Naive thymus-derived CD8-positive, alpha-beta T cell (primary cell): ENCODE measurements at places on chromosomes 4 and X.
A peak's percentile ranks its signal among the peaks of the same experiment; 100 is the strongest.

DNA sequence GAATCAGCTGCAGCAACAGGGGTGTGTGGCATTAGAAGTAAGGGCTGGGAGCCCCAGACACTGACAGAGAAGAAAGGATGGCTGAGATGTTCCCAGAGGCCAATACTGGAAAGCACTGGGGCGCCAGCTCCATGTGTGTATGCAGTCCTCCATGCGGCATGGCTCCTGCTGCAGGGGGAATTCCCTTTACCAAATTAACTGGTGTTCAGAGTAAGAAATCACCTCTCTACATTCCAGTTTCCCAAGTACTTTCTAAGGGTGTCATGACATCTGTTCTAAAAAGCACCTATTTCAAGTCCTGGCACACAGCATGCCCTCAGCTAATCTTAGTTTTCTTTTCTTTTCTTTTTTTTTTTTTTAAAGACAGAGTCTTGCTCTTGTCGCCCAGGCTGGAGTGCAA is 98.0 kb downstream of the MAML3 start:
- DNase-seq = no peak

DNA sequence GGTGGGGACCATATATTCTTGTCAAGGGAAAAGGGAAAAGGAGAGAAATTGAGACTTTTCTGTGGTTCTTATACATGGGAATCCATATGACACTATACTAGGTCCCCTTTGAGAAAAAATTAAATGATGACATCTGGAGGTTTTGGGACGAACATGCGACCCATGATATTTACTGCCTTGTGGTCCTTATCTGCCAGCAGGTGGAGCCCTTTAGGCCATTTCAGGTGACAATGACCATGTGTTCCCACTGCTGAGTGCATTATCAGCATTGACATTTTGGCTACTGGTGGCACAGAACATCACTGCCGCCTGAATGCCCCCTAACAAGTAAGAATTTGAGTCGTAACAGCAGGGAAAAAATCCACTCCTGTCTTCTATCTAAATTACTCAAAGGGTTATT is 843.4 kb downstream of the FSTL5 start:
- DNase-seq = no peak

DNA sequence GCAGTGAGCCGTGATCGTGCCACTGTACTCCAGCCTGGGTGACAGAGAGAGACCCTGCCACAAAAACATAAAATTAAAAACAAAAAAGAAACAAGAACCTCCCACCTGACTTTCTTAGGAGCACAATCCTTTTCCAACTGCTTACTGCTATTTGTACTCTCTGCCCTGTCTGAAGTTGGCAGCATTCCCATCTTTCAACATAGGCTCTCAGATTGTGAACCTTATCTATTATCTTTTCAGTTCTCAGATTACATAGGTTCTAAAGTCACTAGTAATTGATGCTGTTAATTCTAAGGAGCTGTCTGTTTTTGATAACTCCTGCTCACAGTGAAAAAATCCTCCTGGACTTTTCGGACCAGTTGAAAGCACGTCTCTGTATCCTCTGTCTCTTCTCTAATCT is 812.2 kb upstream of the CT83 start:
- no peak for DNase-seq

DNA sequence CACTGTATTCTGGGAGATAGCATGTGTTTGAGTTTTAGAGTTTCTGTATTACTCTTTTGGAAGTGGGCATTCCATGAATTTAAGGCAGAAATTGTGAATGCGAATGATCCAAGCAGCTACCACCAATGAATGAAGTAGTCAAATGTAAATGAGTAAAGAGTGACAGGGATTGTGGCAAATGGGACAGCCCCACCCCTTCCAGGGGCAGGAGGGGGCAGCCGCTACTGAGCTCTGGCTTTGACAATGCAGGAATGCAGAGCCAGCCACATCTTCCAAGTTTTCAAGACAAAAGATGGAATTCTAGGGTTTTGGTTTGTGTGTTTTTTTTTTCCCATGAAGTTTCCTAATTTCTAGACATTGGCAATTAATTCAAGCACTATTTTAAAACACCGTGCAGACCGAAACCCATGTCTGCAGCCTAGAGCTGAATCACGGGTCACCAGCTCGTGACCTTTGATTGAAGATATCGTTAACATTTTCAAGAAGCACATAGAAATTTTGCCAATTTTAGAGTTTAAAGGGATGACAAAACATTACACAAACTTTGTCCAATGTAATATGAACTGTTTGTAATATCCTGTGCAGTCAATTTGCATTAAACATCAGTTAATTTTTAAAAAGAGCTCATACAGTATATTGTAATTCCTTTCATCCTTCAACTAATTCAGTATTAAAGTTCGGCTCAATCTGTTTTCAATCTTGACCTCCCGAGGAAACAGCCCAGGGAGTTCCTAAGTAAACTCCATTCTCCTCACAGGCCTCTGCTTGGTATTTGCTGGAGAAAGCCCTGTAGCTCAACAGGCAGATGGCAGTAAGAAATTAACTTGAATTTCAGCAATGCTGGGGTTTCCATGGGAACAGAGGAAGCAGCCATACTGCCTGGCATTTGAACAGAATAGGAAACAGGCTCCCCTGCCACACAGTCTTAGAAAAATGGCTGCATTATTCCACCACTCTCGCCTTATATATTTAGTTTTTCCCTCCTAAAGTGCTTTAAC is 83.4 kb downstream of the UCHL1 start:
- no peak for DNase-seq

DNA sequence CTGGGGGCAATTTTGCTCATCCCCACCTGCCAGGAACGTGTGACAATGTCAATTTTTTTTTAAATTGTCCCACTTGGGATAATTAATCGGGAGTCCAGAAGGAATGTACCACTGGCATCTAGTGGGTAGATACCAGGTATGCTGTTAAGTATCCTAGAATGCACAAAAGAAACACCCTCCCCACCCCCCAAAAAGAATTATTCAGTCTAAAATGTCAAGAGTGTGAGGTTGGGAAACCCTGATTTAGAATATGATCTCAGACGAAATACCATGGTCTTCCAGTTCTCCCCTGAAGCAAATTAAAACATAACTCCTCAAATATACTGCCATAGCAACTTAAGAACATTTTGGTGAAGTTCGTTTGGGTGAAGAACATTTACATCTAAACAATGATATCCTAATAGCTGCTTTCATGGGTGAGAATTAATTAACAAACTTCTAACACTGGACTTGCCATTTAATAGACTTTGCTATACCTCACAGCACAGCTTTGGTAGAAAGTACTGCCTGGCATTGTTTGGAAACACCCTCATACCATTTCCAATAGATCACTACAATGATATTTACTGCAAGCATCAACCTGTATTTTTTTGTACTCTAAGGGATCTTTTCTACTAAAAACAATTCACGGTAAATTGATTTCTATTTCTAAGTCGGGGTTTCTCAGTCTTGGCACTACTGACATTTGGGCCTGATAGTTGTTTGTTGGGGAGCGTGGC is 36.5 kb downstream of the SH3RF1 start:
- no peak for DNase-seq

DNA sequence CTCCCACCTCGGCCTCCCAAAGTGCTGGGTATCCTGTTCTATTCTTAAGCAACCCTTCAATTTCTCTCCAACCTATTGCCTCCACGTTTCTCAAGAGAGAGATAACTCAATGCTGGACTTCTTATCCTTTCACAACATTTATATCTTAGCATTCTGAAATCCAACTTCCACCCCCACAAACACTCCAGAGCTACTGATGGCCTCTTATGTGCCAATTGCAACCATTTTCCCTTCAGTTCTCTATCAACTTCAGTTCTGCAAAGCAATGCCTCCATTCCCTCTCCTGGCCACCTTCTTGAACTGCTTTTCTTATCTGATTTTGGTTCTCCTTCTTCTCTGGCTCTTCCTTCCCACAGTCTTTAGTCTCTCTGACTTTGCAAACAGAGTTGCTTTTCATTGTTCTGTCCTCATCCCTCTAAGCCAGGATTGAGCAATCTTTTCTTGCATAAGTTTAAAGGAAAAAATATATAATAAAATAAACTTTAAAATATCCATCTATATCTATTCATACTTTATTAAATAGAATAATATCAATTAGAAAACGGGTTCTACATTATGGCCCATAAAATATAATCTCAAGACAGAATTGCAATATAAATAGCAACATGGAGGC is 3.6 kb upstream of the STBD1 start:
- DNase-seq = no peak

DNA sequence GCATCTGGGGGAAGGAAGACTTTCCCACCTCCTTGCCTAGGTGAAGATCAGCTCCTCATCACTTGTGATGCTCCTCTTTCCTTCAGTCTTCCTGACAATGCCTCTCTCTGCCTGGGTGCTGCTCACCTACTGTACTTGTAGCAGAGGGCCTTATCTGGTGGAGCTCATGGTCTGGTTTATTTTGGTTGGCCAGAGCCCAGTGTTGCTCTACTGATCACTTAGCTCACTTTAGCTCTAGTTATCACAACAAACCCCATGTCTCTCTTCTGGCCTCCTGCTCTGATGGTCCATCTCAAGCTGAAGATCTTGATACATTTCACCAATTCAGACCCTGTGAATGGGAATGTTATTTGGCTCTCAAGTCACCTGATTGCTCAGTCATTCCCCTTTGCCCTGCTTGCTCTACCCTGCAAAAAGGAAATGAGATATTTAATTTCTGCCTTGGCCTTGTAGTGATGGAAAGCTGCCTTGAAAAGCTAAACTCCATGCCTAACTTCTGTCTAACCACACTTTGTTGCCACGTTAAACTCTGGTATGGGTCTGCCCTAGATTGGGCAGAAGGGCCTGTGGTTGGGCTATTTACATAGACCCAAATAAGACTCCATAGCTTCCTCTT is 30.3 kb upstream of the ADH1C start:
- DNase-seq = no peak

DNA sequence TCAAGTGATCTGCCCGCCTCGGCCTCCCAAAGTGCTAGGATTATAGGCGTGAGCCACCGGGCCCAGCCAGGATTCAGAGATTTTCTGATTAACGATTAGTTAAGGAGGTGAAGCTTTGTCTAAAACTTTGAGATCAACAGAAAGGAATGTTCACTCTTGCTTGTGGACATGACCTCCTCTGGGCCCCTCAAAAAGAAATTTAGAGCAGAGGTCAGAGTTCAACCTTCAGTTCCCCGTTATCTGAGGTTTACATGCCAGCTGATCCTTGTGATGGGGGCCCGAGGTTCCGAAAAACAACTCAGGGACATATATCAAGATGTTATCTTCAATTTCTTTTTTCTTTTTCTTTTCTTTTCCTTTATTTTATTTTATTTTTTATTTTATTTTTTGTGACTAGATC is 54.6 kb downstream of the DDX3X start:
- DNase-seq = no peak

- DNase-seq = no peak
Measured at GRCh38 chr4:141713771-141714445, 77.5 kb downstream of the IL15 start.

DNA sequence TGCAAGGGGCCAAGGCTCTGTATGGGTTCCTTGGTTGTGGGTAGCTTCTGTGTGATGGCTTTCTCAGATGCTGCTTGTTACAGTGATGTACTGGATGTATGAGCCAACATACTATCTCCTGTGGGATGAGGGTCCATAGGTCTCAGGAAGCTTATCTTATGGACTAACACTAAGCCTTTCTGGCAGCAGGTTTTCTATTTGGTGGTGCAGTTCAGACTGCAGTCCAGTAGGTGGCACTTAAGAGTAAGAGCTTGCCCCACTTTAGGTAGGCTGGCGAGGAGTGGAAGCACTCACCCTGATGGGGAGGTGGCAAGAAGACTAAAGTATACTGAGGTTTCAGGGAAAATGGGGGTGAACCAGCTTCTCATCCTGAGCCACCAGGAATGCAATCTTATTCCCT is 306.7 kb upstream of the MAOA start:
- peak; percentile 17 for DNase-seq

DNA sequence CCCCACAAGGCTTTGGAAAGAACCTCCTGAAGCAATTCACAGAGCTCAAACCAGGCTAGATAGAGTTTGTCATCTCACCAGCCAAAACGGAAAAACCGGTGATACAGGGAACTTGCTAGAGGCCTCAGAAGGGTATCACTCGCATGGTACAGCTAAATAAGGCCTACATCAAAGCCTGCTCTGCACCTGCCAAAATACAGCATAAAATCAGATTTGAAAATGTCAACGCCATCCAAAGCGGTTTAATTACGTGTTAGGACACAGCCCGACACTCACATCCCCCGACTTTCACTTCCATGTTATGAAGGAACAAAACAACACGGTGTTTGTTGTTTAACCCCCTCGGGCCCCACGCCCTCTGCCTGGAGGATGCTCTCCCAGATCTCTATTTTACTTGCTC is 65.0 kb downstream of the MAPK10 start:
- no peak for DNase-seq

DNA sequence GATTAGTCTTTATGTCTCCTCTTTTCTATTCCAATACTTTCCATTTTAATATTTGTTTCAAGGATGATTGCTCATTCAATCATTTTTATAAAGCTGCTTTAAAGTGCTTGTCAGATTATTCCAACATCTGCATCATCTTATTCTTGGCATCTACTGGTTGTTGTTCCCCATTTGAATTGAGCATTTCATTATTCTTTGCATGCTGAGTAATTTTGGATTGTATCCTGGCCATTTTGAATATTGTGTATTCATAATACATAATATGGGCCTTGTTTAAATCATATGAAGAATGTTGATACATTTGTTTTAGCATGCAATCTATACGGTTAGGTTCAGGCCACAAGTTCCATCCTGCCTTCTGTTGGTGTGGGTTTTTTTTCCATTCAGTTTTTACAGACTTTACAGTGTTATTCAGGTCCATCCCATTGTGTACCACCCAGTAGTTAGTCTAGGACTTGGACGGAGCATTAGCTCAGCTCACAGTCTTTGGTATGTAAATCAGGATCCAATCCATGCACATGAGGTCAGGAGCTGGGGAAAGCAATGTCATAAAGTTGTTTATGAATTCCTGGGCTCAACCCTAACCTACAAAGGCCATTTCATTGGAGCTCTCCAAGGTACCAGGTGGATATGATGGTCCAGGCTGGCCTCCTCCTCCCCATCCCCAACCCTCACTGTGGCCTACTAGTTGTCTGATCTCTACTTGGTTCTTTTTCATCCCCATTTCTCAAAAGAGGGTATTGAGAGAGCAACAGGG is 20.3 kb downstream of the RGN start:
- DNase-seq = no peak

GRCh38 chr4:22129454-22130029 is 181.0 kb upstream of the KCNIP4 start:
- no peak for DNase-seq

- no peak for DNase-seq
Measured at GRCh38 chrX:18886344-18887161, 97.4 kb downstream of the PHKA2 start.

DNA sequence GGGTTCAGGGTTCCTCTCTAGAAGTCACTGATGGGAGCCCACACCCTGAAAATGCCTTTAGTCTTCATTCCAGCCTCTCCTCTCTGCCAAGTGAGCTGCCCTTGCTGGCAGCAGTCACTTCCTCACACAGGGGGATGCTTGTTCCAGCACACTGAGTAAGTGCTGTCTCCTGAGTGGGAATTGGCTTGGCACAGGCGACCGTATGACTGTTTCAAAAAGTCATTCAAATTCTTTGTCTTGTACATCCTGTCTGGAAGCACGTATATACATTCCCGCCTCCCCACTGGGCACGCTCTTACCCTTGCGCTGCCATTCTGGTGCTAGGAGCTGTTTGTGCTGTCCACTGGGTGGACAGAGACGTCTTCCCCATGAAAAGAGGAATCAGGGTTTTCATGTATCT is 40.2 kb upstream of the CD99 start:
- no peak for DNase-seq

- no peak for DNase-seq
Measured at GRCh38 chr4:110867251-110867960, 244.5 kb upstream of the PITX2 start.
